Smooth muscle cell of the umbilical artery (primary cell): ENCODE measurements at places on chromosomes 1 and 21. TPM values are rescaled to one million over a fixed set of nuclear protein-coding genes. Genes with fewer than 3 reads are reported as not detected.

Gene RBP7
- not detected in 2 replicates for total RNA-seq

Gene FLG2
- total RNA-seq, result not detected in 2 replicates

Gene OBSCN
- total RNA-seq, result 16.6 and 32.8 TPM in 2 replicates

Gene NOS1AP
- total RNA-seq, result 0.46 and 0.89 TPM in 2 replicates

Gene SH2D2A
- 0.30 TPM in 1 of 2 replicates, not detected in the other for total RNA-seq

Gene BATF3
- 0.42 and 0.59 TPM in 2 replicates for total RNA-seq

Gene AMY1C
- not detected in 2 replicates for total RNA-seq

Gene RPTN
- total RNA-seq, result not detected in 2 replicates

Gene SAMSN1
- total RNA-seq, result not detected in 2 replicates

Gene TRAF3IP3
- not detected in 2 replicates for total RNA-seq

Gene IVL
- total RNA-seq, result 1.1 TPM in 1 of 2 replicates, not detected in the other

Gene GJA8
- not detected in 2 replicates for total RNA-seq

Gene PAPPA2
- 13.6 and 15.4 TPM in 2 replicates for total RNA-seq

Gene TNFRSF4
- total RNA-seq, result under 0.01 and 0.14 TPM in 2 replicates

Gene REG4
- total RNA-seq, result not detected in 2 replicates

Gene EVA1C
- 4.2 and 5.8 TPM in 2 replicates for total RNA-seq

Gene OVAAL
- total RNA-seq, result not detected in 2 replicates

Gene LAPTM5
- 0.14 TPM in 1 of 2 replicates, not detected in the other for total RNA-seq

Gene AK2
- 156 and 167 TPM in 2 replicates for total RNA-seq

Gene CLDN17
- not detected in 2 replicates for total RNA-seq

Gene ABL2
- 53.4 and 89.7 TPM in 2 replicates for total RNA-seq

Gene GPR157
- total RNA-seq, result 3.6 and 4.7 TPM in 2 replicates

Gene RIPPLY3
- not detected in 2 replicates for total RNA-seq

Gene DMRTA2
- under 0.01 and 0.05 TPM in 2 replicates for total RNA-seq

Gene GON4L
- 32.7 and 42.5 TPM in 2 replicates for total RNA-seq

Gene ATP1A4
- total RNA-seq, result not detected in 2 replicates

Gene RGS8
- not detected in 2 replicates for total RNA-seq

Gene RAB42
- total RNA-seq, result 1.8 and 4.5 TPM in 2 replicates

Gene PTGFR
- 34.0 and 58.8 TPM in 2 replicates for total RNA-seq

Gene RAB7B
- 1.3 and 1.5 TPM in 2 replicates for total RNA-seq

Gene SPTA1
- total RNA-seq, result 0.05 TPM in 1 of 2 replicates, not detected in the other
